ENCODE measurements at places on chromosomes 1 and 21. TPM values are rescaled to one million over a fixed set of nuclear protein-coding genes. Genes with fewer than 3 reads are reported as not detected.

OVAAL gene
- not detected for total RNA-seq

DARS2 gene
- 13.8 TPM for total RNA-seq

F13B gene
- not detected for total RNA-seq

SMG5 gene
- total RNA-seq = 89.6 TPM

CNIH4 gene
- 80.3 TPM for total RNA-seq

NEGR1 gene
- total RNA-seq = under 0.01 TPM

All from dermis blood vessel endothelial cell (primary cell).